ENCODE measurements at places on chromosomes 4 and X.

DNA sequence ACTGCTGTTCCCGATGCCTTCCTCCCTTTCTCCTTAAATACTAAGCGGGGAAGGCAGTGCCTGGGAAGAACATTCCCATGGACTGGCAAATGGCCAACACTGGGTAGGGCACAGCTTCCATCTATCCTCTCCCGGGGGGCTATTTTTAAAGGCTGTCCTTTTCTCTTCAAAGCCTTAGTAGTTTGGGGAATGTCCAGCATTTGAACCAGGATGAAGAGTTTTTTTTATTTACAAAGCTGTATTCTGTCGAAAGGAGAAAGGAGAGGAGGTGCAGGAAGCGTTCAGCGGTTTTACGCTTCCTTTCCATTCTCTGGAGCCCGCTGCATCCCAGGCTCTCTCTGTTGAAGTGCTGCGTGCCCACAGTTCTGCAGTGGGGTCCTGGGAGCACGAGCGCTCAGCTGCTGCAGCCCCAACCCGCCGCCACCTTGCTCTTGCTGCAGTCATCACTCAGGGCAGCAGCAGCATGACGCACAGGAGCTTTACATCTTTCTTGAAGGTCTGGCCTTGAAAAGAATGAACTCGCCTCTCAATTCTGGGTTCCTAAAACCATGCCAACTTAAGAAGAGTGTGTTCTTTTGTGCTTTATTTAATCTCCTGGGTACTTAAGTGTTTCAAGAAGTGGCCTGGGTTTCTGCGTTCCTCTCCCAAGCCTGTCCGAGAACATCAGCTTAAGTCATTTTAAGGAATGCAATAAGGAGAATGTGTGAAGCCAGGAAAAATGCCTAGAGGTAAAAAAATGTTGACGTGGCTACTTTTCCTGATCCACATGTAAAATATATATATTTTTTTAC lies 427.2 kb downstream of the MAPK10 start:
- no peak for DNase-seq

DNA sequence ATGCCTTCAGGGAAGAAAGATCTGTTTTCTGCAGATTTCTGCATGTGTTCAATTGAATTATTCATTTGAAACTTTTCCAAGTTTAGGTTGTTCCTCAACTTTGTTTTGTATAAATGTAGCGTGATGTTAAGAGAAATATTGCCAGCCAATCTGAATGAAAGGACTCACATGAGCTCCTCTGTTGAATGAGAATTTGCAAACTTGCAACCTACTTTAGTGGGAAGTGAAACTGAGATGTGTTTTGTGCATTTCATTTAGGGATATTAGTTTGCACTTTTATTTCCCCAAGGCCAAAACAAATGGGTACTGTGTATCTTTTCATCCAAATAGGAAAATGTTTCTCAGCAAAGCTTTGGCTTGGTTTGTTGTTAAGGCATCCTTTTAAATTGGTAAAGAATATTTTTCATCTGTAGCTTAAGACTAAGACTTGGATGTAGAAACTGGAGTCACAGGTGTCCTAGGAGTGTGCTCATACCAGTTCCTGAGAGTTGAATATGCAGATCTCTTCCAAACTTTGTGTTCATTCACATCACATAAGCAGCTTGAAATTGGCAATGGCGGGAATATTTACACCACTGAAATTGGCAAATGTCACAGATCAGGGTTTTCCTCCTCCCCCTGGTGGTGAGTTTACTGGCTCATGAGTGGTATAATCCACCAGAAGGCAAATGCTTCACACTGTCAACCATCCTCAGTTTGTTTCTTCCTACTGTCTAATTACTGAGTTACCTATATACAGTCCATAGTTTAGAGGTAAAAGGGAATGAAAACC lies 193.6 kb upstream of the BANK1 start:
- DNase-seq, result no peak

GRCh38 chr4:118752551-118752950 lies 67.4 kb downstream of the METTL14 start:
- DNase-seq, result no peak

- DNase-seq, result no peak
Observed at GRCh38 chrX:105635794-105636193, 186.5 kb upstream of the NRK start.

DNA sequence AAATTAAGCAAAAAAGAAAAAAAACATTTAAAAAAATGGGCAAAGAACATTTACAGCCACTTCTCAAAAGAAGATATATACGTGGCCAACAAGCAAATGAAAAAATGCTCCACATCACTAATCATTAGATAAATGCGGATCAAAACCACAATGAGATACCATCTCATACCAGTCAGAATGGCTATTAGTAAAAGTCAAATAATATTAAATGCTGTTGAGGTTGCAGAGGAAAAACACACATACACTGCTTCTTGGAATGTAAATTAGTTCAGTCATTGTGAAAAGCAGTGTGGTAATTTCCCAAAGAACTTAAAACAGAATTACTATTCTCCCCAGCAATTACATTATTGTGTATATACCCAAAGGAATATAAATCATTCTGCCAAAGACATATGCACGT lies 1189.0 kb downstream of the PCDH18 start:
- no peak for DNase-seq

GRCh38 chr4:79759793-79760192 lies 313.2 kb downstream of the ANTXR2 start:
- DNase-seq, result no peak

- peak; percentile 82 for DNase-seq
Observed at GRCh38 chr4:41887821-41888686, 47.2 kb upstream of the TMEM33 start.

DNA sequence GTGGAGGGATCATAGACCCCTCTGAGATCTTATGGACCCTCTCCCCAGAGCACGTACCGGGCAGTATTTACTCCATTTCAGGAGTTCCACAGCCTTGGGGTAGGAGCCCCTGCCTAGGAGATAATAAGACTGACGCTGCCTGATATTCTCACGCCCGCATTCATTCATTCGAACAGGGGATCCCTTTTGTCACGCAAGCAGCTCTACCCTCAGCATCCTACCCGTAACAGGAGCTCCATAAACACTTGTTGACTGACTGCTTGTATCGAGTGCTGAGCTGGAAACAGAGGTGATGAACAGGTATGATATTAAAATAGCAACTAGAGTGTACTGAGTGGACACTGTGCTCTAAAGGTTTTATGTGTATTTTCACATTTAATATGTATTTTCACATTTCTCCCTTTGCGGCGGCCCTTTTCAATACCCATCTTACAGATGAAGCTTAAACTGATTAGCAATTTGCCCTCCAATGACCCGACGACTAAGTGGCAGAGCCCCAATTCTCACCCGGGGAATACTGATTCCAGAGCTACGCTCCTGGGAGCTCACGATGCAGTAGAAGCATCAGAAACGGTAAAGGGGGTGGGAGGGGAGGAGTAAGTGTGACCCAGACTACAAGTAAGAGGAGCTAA lies 888 bp downstream of the RAB28 start:
- DNase-seq, result peak; percentile 49

DNA sequence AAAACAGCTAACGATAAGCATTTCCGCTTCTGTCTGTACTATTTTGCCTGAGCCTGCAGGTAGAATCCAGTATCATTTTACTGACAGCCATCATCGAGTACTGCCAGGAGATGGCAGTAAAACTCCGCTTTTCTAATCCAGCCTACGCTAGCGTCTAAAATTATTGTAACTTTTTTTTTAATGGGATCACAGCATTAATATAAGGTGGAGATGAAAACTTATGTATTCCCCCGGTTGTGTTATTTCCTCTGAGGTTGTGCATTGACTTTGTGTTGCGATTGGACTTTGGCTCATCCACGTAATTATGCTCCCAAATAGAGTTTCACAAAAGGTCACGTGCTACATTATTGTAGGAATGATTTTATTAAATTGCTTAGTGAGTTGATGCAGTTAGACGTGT lies 248.1 kb downstream of the C4orf33 start:
- DNase-seq, result peak; percentile 59

- DNase-seq, result no peak
Observed at GRCh38 chr4:1174941-1175634, 2.7 kb upstream of the SPON2 start.

DNA sequence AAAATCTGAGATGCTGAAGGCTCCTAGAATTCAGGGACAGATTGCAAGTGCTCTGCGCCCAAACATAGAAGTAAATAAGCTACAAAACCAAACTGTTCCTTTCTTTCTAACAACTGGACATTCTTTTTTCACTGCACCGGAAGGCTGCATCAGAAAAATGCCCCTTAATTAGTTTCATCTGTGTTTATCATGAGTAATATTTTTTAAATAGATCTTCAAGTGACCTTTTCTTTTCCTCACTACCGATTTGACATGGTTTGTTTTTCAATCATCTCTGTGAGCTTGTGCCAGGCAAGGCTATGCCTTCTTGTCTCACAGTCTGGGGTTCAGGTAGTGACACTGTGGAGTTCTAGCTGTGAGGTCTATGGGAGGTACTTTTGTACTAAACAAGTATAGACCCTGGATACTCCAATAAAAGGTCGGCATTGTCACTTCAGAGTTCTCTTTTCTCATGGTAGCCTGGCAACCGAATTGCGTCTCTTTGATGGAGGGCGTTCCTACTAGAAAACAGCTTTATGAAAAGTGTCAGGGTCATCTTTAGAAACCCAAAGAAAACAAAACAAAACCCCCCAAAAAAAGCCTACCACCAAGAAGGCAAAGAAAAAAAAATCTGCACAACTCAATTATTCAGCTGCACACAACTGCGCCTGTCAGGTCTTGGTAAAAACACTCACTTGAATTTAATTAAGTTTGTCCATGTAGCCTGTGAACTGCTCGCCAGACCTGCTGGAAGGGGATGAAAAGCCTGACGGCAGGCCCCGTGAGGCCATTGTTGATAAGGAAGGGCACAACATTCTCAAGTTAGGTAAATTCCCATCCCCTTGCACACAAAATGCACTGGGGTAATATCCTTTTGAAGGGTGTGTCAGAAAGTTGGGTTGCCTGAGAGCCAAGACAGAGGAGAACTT lies 22.8 kb upstream of the ADAMTS3 start:
- DNase-seq, result peak; percentile 70

DNA sequence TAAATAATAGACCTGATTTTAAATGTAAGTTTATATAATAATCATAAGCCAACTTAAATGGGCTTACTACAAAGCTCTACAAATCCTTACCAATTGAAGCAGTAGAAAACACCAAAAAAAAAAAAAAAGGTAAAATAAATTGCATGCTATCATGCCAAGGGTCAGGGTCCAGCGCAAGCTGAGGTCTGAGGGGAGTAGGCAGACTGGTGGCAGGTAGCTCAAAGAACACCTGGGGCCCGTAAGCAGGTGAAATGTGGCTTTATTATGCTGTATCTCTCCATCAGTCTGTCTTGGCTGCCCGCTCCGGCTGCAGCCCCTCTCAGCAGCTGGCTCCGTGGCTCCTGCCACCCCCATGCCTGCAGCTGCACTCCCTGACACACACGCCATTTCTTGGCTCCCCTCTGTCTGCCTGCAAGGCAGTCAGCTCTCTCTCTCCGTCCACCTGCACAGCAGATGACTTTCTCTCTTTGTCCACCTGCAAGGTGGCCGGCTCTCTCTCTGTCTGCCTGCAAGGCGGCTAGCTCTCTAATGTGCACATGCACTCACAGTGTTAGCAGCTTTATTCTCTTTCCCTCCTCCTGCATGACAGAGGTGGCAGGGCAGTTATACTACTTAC lies 209.4 kb upstream of the UGT8 start:
- DNase-seq, result no peak

- no peak for DNase-seq
Observed at GRCh38 chr4:8697826-8698225, 105.3 kb downstream of the CPZ start.

DNA sequence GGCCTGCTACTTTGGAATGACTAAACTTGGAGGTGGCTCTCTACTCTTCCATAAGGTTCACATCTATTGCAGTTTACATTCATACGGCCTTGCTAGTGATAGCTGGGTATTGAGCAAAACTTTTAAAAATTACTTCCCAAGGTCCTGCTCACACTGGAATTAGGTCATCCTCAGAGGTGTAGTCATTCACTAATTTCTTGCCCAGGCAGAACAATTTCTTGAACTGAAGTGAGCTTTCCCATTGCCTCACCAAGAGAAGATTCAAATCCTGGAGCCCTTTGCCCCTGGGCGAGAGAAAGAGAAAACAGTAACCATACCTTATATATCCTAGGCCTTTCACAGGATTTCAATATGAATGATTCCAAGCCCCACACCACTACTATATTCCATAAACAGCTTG lies 109.2 kb downstream of the GUCY2F start:
- no peak for DNase-seq

DNA sequence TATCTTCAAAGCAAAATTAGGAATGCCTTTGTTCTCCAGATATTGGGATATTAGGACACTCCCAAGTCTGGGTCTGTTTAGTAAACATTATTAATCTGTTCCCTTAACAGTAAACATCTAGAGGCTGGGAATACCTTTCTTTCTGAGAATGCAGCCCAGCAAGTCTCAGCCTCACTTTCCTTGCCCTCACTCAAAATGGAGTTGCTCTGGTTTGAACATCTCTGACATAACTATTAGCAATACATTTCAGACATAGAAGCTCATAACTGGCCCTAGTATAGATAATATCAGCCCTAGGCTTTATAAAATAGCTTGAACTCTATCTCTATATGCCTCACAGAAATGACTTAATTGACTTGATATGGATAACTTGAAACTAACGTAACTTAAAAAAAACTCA lies 299.8 kb downstream of the SPATA18 start:
- no peak for DNase-seq

DNA sequence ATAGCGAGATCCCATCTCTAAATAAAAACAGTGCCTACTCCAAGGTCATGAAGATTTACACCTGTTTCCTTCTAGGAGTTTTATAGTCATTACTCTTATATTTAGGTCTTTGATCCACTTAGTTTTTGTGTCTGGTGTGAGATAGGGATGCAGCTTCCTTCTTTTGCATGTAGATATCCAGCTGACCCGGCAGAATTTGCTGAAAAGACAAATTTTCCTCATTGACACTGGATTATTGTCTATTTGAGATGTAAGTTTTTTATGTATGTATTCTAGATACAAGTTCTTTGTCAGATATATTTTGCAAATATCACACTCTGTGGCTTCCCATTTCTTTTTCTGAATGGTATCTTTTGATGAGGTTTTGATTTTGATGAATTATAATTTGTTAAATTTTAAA lies 85.4 kb downstream of the RFC1 start:
- no peak for DNase-seq

- DNase-seq, result no peak
Observed at GRCh38 chrX:21847342-21847741, 7.9 kb downstream of the MBTPS2 start.

GRCh38 chrX:39895218-39896110 lies 202.3 kb downstream of the BCOR start:
- no peak for DNase-seq

DNA sequence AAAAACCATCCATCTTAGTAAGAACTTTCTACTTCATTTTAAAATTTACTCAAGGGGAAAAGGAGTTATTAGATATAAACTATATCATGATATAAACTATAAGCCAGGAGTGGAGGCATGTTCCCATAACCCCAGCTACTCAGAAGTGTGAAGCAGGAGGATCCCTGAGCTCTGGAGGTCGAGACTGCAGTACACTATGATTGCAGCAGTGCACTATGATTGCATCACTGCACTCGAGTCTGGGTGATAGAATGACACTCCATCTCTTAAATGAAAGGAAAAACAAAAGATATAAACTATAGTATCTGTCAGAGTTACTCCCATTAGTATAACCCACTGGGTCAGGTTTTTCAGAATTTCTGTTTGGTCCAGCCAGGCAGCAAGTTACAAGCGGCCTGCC lies 47.6 kb downstream of the RPS3A start:
- DNase-seq, result peak; percentile 49

- DNase-seq, result peak; percentile 74
Observed at GRCh38 chr4:76197971-76198410, 15.6 kb downstream of the SCARB2 start.

GRCh38 chrX:46758163-46758955 lies 559 bp downstream of the SLC9A7 start:
- peak; percentile 39 for DNase-seq

- no peak for DNase-seq
Observed at GRCh38 chrX:140065961-140066662, 100.8 kb upstream of the CXorf66 start.
